ENCODE measurements at places on chromosomes 13 and 19.

DNA sequence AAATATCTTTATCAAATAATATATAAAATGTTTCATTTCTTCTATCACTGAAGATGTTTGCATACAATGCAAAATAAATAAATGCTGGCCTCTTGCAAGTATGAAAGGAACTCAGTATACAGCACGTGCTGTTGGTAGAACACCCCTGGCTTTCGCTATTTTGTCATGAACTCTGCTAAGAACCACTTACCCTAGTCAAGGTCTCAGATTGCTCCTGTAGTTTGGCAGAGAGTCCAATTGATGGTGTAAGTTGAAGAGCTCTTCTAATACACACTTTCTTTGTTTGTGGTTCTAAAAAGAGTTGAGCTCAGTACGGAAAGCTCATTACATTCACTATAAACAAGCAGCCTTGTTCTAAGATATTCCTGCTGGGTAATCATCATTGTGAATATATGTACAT, 1258.9 kb downstream of the EFNB2 start:
- DNase-seq = no peak

- no peak for DNase-seq
Measured at GRCh38 chr13:46039411-46040182, 12.9 kb downstream of the ZC3H13 start.

- DNase-seq = no peak
Measured at GRCh38 chr19:12567951-12568350, 16.7 kb upstream of the ZNF564 start.

DNA sequence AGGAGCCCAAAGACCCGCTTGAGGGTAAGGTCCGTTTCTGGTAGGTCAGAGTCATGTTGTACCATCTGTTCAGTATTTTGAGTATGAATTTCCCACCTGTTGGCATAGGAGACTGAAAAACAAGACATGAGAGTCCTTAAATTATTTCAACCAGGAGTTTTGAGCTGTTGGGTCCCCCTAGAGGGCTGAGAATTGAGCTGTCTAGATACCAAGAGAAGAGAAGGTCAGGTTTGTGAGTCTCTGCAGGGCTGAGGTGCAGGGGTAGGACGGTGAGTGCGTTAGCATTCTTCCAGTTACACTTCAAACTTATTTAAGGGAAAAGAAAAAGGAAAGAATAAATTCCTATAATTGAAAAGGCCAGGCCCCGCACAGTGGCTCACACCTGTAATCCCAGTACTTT, 5.0 kb downstream of the CBLC start:
- DNase-seq = no peak

- DNase-seq = no peak
Measured at GRCh38 chr19:13042443-13043130, 47.3 kb downstream of the NFIX start.

DNA sequence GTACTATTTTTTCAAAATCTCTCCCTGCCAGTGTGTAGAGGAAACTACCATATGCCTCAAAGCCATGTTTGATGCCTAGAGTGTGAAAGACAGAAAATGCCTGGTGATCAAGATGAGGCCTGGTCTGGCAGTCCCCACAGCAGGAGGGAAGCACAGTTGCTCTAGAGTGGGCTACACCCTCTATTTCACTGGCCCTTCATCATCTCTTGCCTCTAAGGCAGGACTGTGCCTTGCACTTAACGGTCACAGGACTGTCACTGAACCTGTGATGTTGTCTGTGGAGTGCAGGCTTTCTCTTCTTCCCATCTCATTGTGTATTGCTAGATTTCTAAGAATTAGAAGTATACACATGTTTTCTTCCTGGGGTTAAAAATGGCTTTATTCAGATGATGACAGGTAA, 16.3 kb downstream of the POLR1D start:
- DNase-seq = no peak

DNA sequence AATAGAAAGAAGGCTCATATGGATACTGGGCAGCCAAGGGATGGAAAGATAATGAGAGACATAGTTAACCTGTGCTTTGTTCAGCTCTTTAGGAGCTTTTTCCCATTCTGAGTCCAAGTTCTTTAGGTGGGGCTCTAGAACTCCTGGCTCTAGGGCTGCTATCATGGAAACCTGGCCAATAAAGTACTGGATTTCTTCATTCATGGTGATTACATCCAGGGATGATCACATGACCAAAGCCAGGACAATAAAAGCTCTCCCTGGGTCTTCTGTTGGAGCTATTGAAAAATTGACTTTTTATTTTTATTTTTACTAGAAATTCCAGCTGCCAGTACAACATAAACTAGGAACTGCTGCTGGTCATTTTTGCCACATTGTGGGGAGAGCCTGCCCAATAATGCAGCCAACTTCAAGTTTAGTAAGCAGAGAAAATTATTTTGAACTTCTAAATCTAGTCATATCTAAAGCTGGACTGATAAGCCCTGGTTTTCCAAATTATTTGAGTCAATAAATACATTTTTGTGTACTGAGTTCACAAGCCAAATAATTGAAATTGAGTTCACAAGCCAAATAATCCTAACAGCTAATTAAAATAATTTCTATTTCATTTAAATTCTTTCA, 224.9 kb upstream of the STARD13 start:
- no peak for DNase-seq

DNA sequence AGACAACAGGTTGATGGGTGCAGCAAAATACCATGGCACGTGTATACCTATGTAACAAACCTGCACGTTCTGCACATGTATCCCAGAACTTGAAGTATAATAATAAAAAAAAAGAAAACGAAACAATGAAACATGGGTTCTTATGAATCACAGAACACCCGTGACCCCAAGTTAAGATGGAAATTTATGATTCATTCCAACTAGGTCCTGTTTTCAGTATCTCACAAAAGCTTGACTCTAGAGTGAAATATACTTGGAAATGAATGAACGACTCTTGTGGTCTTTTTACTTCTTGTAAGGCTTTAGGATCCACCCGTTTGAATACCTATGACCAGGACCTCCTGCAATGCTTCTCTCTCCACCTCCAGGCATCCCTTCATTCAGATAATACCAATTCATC, 3.5 kb upstream of the LILRB4 start:
- no peak for DNase-seq

DNA sequence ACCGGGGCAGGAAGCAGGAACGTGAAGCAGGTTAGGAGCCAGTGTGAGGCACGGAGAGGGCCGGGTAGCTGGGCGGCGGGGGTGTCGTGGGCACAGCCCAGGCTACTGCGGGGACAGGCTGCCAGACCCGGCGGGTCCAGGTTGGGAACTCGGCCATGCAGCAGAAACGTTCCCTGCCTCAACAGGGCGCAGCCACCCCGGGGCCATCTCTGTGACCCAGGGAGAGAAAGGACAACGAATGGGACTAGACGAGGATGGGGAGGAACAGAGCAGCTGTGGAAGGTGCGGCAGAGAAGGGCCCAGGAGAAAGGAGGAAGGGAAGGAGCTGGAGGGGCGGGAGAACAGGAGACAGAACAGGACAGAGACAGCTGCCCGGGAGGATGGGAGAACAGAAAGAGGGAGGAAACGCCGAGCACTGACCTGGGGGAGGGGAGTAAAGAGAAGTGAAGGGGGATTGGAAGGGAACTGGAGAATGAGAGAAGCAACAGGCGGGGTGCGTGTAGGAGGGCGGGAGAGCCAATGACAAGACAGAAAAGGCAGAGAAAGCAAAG, 12.9 kb upstream of the GARIN5A start:
- DNase-seq = no peak

DNA sequence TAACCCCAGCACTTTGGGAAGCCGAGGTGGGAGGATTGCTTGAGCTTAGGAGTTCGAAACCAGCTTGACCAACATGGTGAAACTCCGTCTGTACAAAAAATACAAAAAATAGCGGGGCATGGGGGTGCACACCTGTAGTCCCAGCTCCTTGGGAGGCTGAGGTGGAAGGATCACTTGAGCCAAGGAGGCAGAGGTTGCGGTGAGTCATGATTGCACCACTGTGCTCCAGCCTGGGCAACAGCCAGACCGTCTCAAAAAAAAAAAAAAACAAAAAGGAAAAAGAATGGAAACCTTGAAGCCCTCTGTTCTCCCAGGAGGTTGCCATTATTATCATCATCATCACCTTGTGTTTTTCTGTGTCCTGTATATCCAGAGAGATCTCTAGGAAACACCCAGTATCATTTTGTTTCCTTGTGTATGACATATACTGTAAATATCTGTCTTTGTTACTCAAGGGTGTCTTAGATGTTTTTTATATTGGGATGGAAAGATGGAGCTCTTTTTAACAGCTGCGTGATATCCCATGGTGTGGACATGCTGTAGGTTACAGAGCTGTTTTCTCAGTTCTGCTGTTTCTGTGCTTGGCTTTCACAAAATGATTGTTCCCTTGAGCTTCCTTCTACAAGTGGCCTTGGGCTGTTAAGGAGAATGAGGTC, 11.8 kb downstream of the CHAF1A start:
- no peak for DNase-seq

- no peak for DNase-seq
Measured at GRCh38 chr19:4993683-4994082, 24.8 kb downstream of the KDM4B start.

- no peak for DNase-seq
Measured at GRCh38 chr19:32343550-32344262, 1.7 kb upstream of the ZNF507 start.

DNA sequence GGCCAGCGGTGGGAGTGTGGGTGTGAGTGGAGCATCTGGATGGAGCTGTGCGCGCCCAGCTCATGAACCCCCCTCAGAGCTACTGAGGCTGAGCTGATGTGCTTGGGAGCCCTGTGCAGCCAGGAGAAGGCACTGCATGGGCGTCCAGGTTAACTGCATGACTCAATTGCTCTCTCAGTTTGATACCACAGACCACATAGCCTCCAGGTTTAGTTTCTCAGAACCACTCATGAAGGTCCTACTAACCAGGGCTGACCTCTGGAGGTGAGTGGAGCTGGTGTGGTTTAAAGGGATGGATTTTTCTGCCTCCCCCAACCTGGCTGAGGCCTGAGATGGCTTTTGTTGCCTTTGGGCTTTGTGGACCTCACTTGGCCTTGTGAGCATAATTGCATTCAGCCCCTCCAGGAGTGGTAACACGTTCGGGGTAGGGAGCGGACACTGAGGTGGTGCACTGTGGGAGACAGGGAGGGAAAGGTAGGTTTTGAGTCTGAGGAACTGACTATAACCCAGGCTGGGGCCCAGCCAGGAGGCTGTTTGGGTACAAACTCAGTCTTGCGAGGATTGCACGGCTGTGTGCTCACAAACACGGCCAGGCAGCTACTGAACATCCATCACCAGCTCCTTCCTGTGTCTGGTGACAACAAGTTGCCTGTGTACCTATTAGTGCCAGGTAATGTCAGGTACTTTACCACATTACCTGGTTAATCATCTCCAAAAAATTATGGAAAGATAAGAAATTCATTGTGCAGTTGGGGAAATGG, 97.5 kb downstream of the RGCC start:
- DNase-seq = no peak

DNA sequence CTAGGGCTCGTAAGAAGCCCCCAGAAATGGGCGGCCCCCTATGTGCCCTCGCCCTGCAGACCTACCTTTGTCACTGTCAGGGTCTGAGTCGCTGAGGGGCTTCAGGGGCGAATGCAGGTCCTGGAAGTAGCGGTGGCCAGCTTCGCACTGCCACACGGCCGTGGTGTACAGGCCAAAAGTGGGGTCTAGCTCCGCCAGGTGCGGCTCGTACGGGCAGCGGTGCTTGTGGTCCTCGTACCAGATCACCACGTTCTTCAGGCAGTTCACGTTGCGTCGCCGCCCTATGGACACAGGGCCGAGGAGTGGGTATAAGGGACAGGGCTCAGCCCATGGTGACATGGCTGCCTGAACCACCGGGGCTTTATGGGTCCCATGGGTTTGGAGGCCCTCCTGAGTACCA, 9.8 kb downstream of the ZNF653 start:
- no peak for DNase-seq

- no peak for DNase-seq
Measured at GRCh38 chr13:76729691-76730090, 156.5 kb downstream of the KCTD12 start.

DNA sequence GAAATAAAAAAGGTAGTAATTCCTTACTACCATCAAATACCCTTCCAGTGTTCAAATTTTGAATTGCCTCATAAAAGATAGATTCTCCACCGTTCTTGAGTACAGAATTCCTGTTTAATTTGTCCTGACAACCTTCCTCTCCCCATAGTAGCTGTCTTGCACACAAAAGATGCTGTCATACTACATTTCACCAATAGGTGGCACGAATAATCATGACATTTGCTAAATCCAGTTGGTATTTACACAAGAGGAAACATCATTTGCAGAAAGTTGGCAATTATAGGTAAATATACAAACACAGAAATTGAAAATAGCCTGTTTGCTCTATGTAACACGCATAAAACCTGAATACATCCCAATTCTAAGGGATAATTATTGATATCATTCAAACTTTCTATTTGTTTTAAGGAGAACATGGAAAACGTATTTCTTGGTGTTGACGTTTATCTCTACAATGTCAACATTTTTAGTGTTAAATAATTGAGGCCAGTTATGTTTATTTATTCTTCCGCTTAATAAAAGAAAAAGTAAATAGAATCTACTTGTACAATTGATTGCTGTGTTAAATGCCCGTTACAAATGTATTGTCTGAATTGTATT, 58.3 kb upstream of the CLDN10 start:
- peak; percentile 50 for DNase-seq

GRCh38 chr19:8257052-8257443, 47.9 kb downstream of the CERS4 start:
- no peak for DNase-seq

GRCh38 chr13:23678795-23679194, 108.6 kb downstream of the TNFRSF19 start:
- DNase-seq = no peak

DNA sequence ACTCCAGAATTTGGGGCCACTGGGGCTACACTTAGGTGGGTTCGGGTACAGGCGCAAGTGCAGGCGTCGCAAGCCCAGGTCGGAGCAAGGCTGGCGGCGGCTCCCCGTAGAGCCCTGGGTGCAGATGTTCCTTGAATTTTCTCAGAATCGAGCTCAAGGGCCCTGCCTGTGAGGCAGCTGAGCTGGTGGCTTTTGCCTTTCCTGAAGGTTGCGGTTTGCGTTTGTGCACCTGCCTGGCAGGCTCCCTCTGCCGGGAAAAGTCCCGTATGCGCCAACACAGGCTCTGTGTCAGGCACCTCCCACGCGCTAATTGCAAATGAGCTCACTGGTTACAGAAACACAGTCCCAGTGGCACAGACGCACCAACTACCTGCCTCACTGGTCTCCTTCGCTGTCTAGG, 5.9 kb downstream of the DOHH start:
- DNase-seq = peak; percentile 71

- no peak for DNase-seq
Measured at GRCh38 chr13:34277936-34278335, 460.0 kb downstream of the RFC3 start.

GRCh38 chr13:39931505-39931904, 276.0 kb downstream of the COG6 start:
- no peak for DNase-seq

Data from CD4-positive, alpha-beta T cell treated with Interleukin-2 at 100 ng/mL for 4 hours (primary cell).